M059J (cell line): ENCODE measurements at places on chromosomes 2 and 18. TPM values are rescaled to one million over a fixed set of nuclear protein-coding genes. Genes with fewer than 3 reads are reported as not detected.

The ANKRD23 gene
- 0.20 TPM in 1 of 2 replicates, not detected in the other for total RNA-seq

DNA sequence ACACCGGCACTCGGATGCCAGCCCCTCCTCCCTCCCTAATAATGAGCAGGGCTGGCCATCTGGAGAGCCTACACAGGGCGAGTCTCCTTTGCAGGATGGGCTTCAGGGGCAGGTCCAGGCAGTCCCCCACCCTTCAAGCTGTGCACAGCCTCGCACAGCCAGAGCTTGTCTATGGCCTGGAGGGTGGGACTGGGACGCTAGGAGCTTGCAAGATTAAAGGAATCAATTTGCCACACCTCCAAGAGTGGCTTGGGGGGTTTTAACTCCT lies 43.9 kb upstream of the OTOF start:
- no peak for DNase-seq

DNA sequence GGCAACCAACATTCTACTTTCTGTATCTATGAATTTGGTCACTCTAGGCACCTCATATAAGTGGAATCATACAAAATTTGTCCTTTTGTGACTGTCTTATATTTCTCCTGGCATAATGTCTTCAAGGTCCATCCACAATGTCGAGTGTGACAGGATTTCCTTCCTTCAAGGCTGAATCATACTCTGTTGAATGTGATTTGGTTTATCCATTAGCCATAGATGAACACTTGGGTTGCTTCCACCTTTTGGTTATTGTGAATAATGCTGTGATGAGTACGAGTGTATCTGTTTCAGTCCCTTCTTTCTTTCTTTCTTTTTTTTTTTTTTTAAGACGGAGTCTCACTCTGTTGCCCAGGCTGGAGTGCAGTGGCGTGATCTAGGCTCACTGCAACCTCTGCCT lies 311.3 kb downstream of the TGIF1 start:
- no peak for DNase-seq

DNA sequence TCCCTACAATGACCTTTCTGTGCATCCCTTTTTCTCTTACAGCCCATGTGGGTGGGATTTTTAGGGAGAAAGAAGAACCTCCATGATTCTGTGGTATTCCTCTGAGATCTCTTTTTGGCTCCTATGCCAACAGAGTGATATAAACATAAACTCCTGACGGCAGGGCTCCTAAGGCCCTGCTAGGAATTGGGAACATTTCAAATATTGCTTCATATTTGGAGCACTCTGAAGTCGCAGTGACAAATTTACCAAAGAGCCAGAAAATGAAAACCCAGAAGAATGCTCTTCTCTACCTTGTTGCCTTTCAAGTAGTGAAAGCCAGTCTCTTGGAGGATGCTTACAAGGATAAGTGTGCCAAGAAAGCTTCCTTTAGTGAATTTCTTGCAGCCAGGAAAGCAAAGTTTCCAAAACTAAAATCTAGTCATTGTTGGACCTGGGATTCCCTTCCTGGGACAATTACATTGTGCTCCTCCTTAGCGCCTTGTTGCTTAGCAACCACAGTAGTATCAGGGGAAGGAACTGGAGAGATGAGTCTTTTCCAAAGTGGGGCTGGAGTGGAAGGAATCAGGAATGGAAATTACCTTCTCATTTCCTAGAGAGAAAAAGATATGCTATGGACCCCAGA lies 7.3 kb upstream of the SETBP1 start:
- peak; percentile 27 for DNase-seq

- no peak for DNase-seq
Observed at GRCh38 chr2:60659026-60659425, 97.0 kb upstream of the PAPOLG start.

The STEAP3 gene
- 9.8 and 13.9 TPM in 2 replicates for total RNA-seq

The HOXD8 gene
- total RNA-seq = 0.49 and 0.84 TPM in 2 replicates

The CPO gene
- not detected in 2 replicates for total RNA-seq

GRCh38 chr2:163711258-163711657 lies 24.6 kb downstream of the FIGN start:
- no peak for DNase-seq
